ENCODE measurements at places on chromosomes 1 and 21.

- DNase-seq: peak; percentile 32
These were observed 23.7 kb downstream of the CAMK1G start for GRCh38 chr1:209607102-209607794.

- no peak for DNase-seq
These were observed 54.8 kb upstream of the USP1 start for GRCh38 chr1:62381831-62382657.

- DNase-seq: no peak
These were observed 12.0 kb upstream of the TTLL10 start for GRCh38 chr1:1161683-1162079.

DNA sequence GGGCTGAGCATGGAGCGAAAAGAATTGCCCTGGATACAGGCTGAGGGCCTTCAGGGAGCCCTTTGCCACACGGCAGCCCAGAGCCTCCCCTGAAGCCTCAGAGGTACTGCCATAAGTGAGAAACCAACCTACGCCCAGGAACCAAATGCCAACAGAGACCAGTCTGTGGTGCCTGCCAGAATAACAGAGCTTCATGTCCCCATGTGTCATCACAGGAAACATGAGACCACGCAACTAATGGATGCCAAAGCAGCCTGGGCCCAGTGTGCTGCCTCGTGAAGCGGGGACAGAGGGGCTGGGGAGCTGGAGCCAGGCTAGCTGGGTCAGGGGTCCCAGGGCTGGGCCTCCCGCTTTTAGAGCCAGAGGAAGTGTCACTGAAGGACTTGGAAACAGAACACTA, 18.7 kb upstream of the STUM start:
- DNase-seq: no peak

GRCh38 chr1:150612014-150612345, 17.4 kb downstream of the ENSA start:
- DNase-seq: no peak

DNA sequence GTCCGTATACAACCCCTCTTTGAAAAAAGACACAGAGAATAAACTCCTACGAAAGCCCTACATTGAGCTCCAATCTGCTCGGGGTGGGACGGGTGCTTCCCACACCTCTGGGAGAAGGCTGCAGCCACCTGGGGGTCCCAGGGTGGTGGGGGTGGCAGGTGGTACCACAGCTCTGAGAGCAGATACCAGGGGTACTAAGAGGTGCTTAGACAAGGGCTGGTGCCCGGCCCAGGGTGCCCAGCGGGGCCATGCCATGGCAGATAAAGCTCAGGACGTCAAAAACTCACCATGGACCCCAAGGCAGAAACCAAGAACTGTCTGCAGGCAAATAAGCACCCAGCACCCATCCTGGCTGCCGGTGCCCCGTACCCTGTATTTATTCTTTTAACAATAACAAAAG, 75.1 kb downstream of the SPSB1 start:
- DNase-seq: no peak

DNA sequence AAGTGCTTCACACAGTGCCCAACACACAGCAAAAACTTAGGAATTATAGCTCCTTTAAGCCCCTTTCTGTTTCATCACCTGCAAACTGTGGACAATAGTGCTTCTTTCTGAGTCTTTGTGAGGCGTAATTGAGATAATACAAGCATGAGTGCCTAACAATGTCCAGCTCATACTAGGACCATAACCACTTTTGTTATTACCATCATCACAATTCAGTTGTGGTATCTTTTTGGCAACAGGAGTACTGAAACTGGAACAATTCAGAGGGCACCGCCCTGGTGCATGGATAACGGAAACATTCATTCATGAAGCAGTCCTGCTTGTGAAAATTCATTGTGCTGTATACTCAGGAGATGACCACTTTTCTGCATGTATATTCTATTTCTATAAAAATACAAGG, 18.2 kb downstream of the DNAJC11 start:
- no peak for DNase-seq

DNA sequence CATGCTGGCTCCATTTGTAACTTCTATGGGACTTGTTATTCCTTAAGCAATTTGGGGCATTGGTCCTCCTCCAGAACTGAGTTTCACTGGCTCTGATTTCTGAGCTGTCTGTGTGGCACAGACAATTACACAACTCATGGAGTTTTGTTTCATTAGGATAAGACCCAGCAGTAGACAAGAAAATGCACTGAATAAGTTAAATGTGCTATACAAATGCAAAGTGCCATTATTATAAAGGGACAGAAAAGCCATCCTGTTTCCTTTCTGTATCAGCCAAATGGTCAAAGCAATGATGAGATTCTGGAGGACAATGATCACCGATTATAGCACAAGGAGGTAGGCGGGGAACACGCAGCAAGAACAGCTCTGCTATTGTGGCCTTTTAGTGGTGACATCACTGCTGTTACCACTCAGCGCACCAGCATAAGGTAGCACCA, 81.9 kb downstream of the CNIH3 start:
- DNase-seq: no peak

DNA sequence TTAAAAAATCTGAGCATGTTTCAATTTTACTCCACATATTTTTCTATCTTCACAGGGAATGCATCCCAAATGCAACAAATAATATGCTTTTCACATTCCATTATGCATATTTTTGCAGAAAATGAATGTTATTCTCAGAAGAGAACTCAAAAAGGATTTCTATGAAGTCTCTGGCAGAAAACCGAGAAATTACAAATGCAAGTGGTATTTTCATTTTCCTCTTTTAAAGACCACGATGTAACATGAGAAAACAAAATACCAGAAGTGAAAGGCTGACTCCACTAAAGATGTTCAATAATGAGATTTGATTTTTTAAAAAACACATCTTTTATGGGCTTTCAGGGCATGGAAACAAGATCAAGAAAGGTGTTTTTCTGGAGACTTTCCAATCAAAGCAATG, 5.0 kb upstream of the PDC start:
- DNase-seq: no peak

Measured in stimulated activated CD4-positive, alpha-beta T cell treated with anti-CD3 and anti-CD28 coated beads, Interleukin-2, amount 100 ng/mL, for 24 hours (primary cell).